GM06990 (cell line): ENCODE measurements at places on chromosomes 12 and 14.

GRCh38 chr14:44297437-44297836 lies 209.6 kb downstream of the FSCB start:
- DNase-seq, result no peak

- DNase-seq, result no peak
These were observed 92.8 kb upstream of the BBS10 start for GRCh38 chr12:76441016-76441415.

DNA sequence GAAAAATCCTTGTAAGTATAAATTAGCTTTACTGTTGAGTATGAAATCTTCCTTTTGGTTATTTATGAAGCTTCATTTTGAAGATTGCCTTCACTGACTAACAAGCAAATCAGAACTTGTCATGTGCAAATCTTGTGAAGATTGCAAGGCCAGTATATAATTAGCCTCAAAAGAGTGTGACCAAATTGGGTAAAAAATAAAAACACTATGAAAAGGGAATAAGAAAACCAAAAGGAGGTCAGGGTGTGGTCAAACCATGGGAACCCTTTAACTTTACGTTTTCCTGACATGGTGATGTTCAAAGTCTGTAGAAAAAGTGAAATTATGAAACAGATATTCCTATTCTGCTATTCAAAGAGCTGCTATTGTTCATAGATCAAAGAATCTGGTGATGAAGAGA lies 230.3 kb downstream of the BCAT1 start:
- no peak for DNase-seq

DNA sequence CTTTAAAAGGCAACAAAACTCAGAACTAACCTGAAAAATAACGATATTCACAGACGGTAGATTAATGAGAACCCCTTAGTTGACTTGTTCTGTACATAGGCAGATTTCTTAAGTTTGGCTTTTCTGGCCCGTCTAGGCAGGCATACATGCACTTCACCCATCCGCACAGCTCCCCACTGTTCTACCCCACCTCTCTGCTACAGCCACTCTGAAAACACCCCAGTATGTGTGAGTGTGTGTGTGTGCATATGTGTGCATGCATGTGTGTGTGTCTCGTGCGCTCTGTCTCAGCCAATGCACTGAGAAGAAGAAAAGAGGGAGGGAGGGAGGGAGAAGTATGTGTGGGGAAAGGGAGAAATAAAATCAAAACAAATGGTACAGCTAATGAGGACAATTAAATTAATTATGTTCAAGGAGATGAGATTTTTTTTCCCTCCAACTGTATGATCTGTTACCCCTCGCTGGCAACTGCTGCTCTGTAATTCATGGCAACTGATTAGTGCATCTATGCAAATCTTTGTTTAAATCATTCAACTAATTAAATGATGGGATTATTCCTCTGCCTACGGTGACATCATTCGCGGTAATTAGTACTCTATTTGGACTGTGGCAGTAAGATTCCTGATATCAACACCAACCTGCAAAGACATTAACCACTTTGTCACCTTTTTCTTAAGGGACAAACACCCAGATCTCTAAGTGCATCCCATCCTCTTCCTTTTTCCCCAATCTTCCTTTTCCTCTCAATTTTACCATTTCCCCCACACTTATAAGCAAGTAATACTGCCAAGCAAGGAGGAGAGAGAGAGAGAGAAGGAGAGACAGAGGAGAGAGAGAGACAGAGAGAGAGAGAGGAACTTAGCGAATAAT lies 2.2 kb upstream of the LMO3 start:
- no peak for DNase-seq

DNA sequence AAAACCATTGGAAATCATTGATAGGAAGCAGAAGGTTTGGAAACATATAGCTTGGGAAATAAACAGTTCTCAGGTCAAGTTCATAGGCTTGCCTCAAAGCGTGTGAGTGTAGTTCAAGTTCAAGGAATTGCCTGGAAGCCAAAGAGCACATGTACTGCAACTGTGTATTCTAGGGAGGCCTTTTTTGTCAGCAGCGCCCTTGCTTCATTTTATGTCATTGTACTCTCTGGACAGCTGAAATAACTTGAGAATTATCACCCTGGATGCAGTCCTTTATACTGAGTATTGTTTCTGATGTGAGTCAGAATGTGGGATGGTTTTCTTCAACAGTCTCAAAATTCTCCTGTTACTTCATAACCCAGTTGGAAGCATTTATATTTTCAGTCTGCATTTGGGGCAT lies 16.0 kb upstream of the EVL start:
- no peak for DNase-seq

DNA sequence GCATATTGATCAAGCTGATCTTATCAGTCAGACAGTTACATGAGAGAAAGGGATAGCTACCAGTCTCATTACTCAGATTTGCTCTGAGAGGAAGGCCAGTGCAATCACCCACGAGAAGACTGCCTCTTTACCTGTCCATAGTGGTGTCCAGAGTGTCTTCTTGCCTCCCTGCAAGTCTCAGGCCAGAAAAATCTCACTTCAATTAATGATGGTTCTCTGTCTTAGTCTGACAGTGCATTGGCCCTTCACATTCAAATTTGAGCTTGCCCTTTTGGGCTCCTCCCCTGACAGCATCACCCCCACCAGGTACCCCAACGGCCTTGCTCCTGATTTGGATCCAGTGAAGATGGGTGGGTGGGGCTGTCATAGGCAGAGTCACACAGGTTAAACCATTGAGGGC lies at the start of gene AICDA:
AICDA (minus strand) TSS at position 231 of the 400 bp plus-strand sequence; CDS start at position 139, 92 bp downstream.
- peak; percentile 42 for DNase-seq

- no peak for DNase-seq
These were observed 57.0 kb downstream of the IRF2BPL start for GRCh38 chr14:76971549-76971948.

DNA sequence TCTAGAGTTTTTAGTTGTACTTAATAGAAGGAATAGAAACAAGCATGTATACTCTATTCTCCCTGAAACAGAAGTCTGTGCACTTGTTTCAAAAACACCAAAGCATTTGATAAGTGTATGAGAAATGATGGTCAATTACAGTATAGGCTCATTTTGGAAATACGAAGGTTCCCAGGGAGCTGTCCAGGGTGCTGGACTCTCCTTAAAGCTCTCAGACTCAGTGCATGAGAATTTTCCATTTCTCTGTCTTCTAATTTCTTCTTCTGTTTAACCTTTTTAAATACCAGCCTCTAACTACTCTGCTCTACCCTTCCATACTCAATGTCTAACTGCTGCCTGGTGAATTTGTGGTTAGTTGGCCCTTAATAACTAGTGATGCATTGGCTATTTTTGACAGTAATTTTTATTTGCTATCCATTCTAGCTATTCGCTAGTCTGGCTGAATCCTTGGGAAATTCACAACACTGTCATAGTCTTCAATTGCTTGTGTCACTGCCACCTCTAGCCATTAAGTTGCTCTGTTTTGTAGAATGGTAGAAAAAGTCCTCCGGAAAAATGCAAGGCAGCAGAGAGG lies 229.2 kb downstream of the NRXN3 start:
- DNase-seq, result no peak

DNA sequence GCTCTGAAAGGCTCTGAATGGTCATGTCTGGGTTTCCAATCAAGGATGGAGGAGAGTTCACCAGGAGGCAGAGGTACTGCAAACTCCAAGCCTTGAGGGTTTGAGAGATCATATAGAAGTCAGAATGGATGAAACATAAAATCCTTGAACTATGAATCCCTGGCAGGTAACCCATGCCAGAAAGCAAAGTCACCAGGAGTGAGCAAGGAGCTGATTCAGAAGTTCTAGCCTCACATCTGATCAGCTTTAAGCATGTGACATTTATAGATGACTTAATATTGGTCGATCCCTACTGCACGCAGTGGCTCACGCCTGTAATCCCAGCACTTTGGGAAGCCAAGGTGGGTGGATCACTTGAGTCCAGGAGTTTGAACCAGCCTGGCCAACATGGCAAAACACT lies 126.1 kb upstream of the MED13L start:
- no peak for DNase-seq

GRCh38 chr12:58860788-58861240 lies 59.5 kb downstream of the LRIG3 start:
- no peak for DNase-seq

DNA sequence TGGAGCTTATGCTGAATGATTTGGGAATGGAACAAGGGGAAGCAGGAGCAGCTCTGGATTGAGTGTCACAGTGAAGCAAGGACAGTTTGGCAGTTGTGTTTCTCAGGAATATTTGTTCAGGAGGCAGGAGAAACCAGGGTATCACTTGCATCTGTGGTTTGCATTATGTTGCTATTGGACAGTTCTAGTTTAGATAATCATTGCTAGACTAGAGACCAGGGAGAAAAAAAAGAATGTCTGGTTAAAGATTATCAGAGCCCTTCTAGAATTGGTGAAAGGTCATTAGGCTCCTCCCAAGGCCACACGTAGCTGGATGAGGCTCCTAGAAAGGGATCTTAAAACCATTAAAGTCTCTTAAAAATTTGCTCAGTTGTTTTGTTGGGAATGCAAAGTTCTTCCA lies 17.0 kb upstream of the SRSF5 start:
- DNase-seq, result no peak

GRCh38 chr12:105033851-105034250 lies 47.7 kb downstream of the NOPCHAP1 start:
- no peak for DNase-seq

- no peak for DNase-seq
These were observed 540.0 kb upstream of the TBX3 start for GRCh38 chr12:115223991-115224390.

GRCh38 chr12:82803201-82803600 lies 116.5 kb downstream of the TMTC2 start:
- DNase-seq, result no peak

GRCh38 chr12:54692353-54692752 lies 44.2 kb upstream of the DCD start:
- DNase-seq, result no peak

GRCh38 chr14:52875707-52876106 lies 75.1 kb downstream of the FERMT2 start:
- DNase-seq, result no peak

- DNase-seq, result no peak
These were observed 17.3 kb downstream of the KLRK1 start for GRCh38 chr12:10372559-10372958.

- DNase-seq, result no peak
These were observed 28.3 kb downstream of the GALNT9 start for GRCh38 chr12:132300789-132301722.

DNA sequence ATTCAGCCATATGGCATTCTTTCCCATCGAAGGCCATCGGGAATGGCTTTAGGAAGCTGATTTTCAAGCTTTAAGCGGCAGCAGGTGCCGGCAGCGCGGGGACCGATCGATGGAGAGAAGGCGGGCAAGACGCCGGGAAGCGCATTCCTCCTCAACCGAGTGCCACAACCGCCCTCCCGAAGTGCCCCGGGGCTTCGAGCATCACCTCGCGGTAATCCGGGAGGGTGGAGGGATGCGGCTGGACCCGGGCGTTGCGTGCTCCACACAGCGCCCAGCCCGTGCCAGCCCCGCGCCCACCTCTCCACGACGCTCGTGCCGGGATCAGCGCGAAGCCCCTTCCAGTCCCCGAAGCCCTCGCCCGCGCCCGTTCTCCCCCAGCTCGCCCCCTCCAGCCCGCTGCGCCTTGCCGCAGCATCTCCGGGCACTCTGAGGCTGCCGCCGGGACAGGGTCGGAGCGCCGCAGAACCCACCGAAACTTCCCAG lies 3.2 kb downstream of the USP44 start:
- DNase-seq, result peak; percentile 10

DNA sequence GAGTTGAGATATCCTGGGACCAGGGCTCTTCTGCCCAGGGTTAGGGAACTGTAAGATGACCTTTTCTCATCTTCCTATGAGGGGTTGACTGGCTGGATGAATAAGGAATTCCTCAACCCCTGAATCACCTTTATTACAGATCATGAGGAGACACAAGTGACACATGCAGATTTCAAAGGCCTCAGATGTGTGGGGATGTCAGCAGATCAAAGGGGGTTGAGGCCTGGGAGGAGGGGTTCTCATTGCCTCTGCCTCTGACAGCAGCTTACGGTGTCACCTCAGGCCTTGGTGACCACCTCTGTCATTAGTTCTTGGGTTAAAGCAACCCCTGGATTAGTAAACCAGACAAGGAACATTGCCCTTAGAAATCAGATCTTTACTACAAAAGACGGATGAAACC lies 2.1 kb upstream of the KRT72 start:
- no peak for DNase-seq

- DNase-seq, result peak; percentile 9
These were observed 1.3 kb upstream of the FLVCR2 start for GRCh38 chr14:75577090-75577489.

GRCh38 chr12:96057986-96058553 lies 22.7 kb upstream of the LTA4H start:
- no peak for DNase-seq

DNA sequence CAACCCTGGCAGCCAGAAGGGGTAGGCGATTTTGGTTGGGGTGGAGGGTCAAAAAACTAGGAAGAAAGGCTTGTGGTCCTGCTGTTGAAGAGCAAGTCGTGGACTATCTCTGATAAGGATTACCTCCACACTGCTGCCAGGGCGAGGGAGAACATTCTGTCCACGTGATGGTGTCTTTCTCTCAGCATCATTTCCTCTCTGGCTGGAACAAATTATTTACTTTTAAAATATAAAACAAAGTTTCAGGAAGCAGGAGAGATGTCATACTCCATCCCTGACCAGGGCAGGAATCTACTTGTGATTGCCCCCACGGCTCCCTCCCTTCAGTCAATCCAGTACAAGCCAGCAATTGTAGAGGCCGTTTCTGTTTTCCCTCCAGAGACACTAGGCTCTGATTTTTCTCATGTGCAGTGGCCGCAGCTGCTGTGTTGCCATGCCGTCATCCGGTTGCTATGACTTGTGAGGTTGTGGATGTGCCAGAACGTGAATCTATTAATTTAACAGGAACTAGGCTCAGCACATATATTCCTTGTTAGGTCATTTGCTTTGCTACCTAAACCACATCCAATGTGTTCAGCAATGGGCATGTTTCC lies 61.5 kb upstream of the PTGR2 start:
- DNase-seq, result no peak

- DNase-seq, result no peak
These were observed 37.4 kb upstream of the WSCD2 start for GRCh38 chr12:108091679-108092051.

- no peak for DNase-seq
These were observed 87.6 kb downstream of the PPP2R5C start for GRCh38 chr14:101849125-101849524.

- no peak for DNase-seq
These were observed 285.7 kb downstream of the TTC8 start for GRCh38 chr14:89110110-89110509.

- no peak for DNase-seq
These were observed 15.3 kb downstream of the CCDC88C start for GRCh38 chr14:91402348-91402747.

- DNase-seq, result no peak
These were observed 1335.6 kb downstream of the AACS start for GRCh38 chr12:126400831-126401230.

GRCh38 chr12:116881325-116881876 lies at the start of gene HRK:
TSS of gene HRK (minus strand) at chr12:116881441. CDS start at chr12:116881307, 134 bp downstream.
- DNase-seq, result no peak

DNA sequence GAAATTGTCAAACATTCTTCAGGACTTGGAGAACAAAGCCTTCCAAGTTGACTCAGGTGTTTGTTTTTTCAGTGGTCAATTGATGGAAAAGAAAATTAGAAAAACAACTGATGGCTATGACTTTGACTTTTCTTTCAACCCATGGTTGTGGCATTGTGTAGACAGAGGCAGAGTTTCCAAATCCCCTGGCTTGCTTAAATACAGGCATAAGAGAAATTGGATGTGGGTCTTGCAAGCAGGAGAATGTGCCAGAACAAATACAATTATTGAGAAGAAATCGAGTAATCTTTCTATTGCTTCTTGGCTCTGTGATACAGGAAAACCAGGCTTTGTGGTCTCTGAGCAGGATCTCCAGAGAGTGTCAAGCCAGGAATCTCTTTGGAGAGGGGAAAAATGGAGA lies 40.9 kb upstream of the FRMD6 start:
- no peak for DNase-seq
